Right cardiac atrium (tissue), 5 donors: ENCODE measurements at places on chromosomes 2 and 18. TPM values are rescaled to one million over a fixed set of nuclear protein-coding genes. Genes with fewer than 3 reads are reported as not detected.

GRCh38 chr2:113406114-113406513 is 31.4 kb upstream of the ZNG1B start:
- no peak for DNase-seq

GRCh38 chr18:9437021-9437437 is 38.3 kb upstream of the RALBP1 start:
- DNase-seq, result no peak

DNA sequence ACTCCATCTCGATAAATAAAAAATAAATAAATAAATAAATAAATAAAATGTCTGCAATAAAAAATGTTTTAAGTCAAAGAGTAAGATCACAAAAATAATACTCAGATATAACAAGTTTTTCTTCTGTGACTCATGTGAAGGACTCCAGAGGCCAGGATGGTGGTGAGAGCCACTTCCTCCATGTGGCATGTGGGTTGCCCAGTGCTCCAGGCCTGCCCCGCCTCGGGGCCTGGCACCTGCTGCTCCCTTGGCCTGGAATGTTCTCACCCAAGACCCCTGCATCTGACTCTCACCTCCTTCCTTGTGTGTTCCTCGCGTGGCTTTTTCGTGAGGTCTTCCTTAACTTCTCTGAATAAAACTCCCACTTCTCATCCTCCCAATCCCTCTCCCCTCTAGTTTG is 77.4 kb upstream of the LDLRAD4 start:
- no peak for DNase-seq

GRCh38 chr18:63477200-63477599 is 442 bp downstream of the SERPINB5 start:
- no peak for DNase-seq

GRCh38 chr18:48816554-48816953 is 134.2 kb downstream of the SMAD7 start:
- DNase-seq, result no peak

DNA sequence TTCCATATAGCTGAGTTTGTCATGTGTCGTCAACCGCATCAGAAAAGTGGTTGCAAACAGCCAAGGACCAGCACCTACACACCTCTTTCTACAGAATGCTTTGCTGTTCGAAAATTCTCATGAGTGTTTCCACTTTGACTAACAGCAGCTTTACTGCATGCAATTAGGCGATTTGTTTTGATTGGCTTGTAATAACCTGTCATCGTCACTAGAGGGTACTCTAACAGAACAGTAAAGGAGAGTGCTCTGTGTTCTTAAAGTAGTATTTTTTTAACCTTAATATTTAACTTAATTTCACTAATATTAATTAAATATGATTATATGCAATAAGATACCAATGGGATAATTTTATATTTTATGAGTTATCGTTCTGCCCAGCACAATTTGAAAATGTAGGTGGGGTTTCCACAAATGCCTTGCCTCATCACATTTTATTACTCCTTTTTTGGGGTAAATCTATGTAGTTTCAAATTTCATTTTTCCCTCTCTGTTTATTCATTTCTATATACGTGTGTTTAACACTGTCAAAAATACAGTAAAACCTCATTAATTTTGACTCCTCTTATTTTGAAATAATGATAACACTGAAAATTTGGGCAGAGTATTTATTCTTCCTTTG is 502.2 kb downstream of the NRXN1 start:
- DNase-seq, result no peak

GRCh38 chr2:85702172-85702571 is 8.0 kb downstream of the GNLY start:
- no peak for DNase-seq

DNA sequence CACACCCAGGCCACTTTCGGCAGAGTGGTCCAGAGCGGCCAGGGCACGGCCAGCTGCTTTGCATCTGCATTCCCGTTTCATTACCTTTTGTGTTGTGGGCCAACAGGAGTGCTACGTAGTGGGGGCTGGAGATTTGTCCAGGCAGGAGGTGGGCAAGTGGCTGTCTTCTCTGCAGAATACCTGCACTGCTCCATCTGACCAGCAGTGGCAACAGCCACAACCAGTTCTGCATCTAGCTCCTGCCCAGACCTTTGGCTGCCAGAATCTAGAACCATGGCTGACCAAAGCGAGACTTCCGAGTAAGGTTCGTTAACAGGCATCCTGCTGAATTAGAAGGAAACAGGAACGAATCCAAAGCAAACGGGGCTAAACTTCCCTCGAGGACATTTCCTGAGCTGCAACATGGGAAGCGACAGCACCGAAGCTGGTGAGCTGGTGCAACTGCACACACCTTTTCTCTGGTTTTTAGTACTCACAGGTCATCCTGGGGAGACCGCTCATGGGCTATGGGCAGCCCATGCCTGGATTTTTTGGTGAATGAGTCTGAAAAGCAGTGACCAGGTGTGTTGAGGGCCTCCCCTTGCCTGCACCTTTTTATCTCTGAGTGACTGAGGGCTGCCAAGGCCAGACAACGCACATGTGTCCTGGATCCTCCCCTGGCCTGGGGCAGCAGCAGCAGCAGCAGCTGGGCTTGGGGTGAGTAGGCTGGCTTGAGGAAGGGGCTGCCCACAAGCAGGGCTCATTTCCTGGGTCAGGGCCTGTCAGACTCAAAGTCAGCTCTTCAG is 10.5 kb downstream of the GDF7 start:
- DNase-seq, result no peak

GRCh38 chr2:195651046-195651445 is 6.0 kb upstream of the SLC39A10 start:
- no peak for DNase-seq

GRCh38 chr18:45071956-45072355 is 391.3 kb downstream of the SETBP1 start:
- DNase-seq, result no peak

- peak; percentile 55 for DNase-seq
Observed at GRCh38 chr2:128736046-128736688, 417.5 kb upstream of the HS6ST1 start.

- DNase-seq, result no peak
Observed at GRCh38 chr2:65789923-65790675, 357.7 kb upstream of the SPRED2 start.

- DNase-seq, result no peak
Observed at GRCh38 chr2:6418291-6418690, 447.4 kb downstream of the CMPK2 start.

DNA sequence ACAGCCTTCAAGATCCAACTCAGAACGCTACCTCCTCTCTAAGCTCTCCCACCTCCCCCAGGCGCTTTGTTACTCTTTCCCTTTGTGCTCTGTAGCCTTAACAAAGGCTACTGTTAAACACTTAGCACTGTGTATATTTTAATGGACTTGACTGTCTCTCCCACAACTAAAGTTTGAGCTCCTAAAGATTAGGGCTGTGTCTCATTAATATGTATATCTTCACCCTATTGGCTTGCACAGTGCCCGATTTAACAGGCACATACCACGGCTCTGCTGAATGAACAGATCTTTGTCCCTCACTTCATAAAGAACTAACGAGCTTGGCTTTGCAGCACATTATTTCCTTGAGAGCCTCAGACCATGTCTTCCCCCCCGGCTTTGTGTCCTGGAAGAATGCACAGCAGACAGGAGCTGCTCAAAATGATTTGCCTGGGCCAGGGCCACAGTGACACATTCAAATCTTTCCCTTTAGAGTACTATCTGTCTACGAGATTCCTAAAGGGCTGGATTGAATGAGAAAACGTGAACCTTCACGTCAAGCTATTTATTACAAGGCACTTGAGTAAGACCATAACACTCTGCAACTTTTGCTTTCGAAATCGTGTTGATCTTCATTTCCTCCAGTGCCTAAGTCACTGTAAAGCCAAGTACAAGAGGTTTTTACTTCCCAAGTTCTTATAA is 22.1 kb downstream of the ABHD3 start:
- no peak for DNase-seq

DNA sequence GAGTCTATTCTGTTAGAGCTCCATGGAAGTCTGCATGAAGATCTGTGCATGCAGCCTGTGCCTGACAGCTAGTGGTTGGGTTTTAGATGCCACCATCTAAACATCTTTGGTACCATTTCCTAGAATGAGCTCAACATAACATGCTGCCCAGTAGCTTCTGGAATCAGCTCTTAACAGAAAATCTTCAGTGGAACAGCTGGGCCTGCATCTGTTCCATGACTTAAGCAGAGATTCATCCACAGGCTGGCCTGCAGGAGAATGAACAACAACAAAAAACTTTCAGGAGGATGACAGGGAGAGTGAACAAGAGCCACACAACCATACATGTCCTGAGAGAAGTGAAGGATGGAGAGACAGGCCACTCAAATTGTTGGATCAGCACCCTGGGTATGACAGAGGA is 316.6 kb downstream of the RDH14 start:
- DNase-seq, result no peak

GRCh38 chr2:54634564-54635511 is 88.6 kb upstream of the EML6 start:
- DNase-seq, result peak; percentile 70

- DNase-seq, result no peak
Observed at GRCh38 chr2:144015655-144016245, 504.2 kb downstream of the ZEB2 start.

GRCh38 chr2:40129725-40130124 is 322.2 kb downstream of the SLC8A1 start:
- DNase-seq, result no peak

- DNase-seq, result no peak
Observed at GRCh38 chr2:53630026-53630606, 137.5 kb upstream of the CHAC2 start.

DNA sequence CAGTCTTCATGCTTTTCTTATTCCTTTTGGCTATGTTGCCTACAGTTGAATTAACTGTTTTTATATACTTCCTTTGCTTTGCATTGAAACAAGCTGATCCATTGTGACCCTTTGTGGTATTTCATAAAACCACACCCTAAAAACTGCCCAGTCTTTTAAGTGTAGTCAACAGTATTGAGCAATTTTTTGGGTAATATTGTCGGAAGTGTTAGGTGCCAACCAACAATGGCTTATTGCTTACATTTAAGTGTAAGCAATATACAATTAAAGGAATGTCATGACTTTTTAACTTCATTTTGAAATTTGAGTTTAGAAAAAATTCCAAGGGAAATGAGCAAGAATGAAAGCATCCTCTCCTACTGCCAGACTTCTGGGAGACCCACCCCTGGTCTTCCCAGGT is 174.1 kb downstream of the NEDD4L start:
- DNase-seq, result no peak

- DNase-seq, result peak; percentile 69
Observed at GRCh38 chr2:72893594-72894319, 6.5 kb downstream of the SPR start.

GRCh38 chr18:45997700-45998151 is 30.6 kb upstream of the EPG5 start:
- DNase-seq, result no peak

- DNase-seq, result no peak
Observed at GRCh38 chr2:12819721-12820120, 103.0 kb downstream of the TRIB2 start.

DNA sequence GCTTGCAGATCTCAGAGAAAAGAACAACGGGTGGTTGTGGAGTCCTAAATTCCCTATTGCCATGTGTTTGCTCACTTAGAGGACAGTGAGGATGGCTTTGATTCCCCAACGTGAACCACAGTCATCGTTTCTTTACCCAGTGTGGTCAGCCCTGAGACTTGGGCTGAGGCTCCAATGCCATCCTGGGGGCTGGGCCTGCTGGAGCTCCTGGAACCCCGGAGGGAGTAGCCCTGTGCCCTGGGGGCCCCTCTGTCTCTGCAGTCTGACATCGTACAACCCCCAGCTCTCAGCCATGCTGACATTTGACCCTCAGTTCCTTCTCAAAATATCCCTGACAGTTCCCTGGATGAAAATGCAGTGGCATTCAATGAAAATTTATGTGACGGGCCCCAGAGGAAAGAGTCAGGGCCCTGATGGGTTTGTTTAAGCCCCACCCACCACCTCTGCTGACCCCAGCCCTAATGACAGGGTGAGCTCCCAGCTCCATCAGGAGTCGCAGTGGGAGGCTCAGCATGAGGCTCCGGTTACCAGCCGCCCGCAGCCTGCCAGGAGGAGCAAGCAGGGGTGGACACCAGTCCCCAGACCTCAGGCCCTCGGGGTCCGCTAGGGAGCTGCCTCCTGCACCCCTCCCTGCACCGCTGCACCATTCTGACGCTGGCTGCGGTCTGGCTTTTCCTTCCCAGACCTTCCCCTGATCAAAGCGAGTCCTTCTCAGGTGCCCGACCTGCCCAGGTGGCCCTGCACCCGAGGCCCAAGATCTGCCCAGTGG is 120.9 kb downstream of the TWIST2 start:
- no peak for DNase-seq

DNA sequence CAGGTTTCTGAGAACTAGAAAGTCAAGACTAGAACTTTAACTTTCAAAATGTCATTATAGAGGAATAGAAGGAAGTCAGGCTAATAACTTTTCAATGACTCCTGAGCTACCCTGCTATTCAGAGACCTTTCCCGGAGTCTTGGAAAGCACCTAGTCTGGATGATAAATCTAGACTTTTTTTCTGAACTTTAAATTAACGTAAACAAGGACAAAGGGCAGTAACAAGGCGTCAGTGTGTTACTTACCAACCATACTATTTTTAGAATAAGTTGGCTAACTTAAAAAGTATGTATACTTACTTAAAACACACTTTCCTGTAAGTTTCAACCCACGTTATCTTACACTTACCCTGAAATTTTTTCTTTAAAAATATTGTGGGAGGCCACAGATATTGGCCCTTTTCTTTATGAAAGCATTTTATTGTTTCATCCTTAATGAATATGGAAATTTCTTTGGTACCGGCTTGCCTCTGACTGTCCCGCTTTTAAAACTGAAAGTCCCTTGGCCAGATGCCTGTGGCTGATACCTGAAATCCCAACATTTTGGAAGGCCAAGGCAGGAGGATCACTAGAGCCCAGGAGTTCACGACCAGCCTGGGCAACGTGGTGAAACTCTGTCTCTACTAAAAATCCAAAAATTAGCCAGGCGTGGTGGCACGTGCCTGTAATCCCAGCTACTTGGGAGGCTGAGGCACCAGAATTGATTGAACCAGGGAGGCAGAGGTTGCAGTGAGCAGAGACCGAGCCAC is 9.7 kb downstream of the PMAIP1 start:
- no peak for DNase-seq

PLB1 gene
- total RNA-seq, result 2.7 TPM

SERPINB4 gene
- not detected for total RNA-seq

COLEC11 gene
- 67.8 TPM for total RNA-seq

ACMSD gene
- not detected for total RNA-seq

TRIM54 gene
- 101 TPM for total RNA-seq

SAG gene
- not detected for total RNA-seq

USP37 gene
- total RNA-seq, result 6.1 TPM

KIF5C gene
- 1.1 TPM for total RNA-seq

UNC50 gene
- 38.1 TPM for total RNA-seq

ALK gene
- 0.14 TPM for total RNA-seq

REG3A gene
- not detected for total RNA-seq

CYTIP gene
- 2.6 TPM for total RNA-seq

CIAO1 gene
- 54.2 TPM for total RNA-seq

KYNU gene
- 2.1 TPM for total RNA-seq

KCNJ13 gene
- total RNA-seq, result not detected
